Left kidney (tissue), 8 donors: ENCODE measurements at places on chromosomes 6 and 20. TPM values are rescaled to one million over a fixed set of nuclear protein-coding genes. Genes with fewer than 3 reads are reported as not detected.

GRCh38 chr20:37353285-37353849 lies 7.4 kb downstream of the SRC start:
- DNase-seq: no peak

GRCh38 chr20:10385850-10386544 lies 48.0 kb downstream of the MKKS start:
- DNase-seq: no peak

The LAMA4 gene
- polyA plus RNA-seq: 108 TPM

The CDS2 gene
- 35.9 TPM for polyA plus RNA-seq

The PRSS16 gene
- polyA plus RNA-seq: 0.28 TPM
